Activated naive CD4-positive, alpha-beta T cell treated with anti-CD3 and anti-CD28 coated beads for 36 hours (primary cell): ENCODE measurements at places on chromosomes 2 and 18. TPM values are rescaled to one million over a fixed set of nuclear protein-coding genes. Genes with fewer than 3 reads are reported as not detected.

Gene CLHC1
- total RNA-seq, result 3.1 TPM

- DNase-seq, result no peak
Measured at GRCh38 chr18:58175122-58175785, 131.2 kb downstream of the NEDD4L start.

- DNase-seq, result no peak
Measured at GRCh38 chr2:118988706-118989105, 46.7 kb downstream of the MARCO start.

DNA sequence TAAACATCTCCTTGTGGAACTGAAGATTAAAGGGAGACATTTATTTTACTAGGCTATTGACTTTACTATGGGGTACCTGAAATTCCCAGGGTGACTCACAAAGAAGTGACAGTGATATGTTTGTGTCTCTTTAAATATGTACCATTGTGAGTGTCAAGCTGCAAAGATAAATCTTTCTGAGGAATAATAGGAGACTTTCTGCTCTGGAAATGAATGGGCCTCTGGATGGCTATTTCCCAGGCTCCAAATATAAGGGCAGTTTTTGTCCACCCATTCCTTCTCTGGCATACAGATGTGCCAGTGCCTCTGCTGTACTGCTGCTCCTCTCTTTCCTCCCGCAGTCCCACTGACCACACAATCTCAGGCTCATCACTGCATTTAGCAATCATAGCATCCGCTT lies 586.4 kb upstream of the CNTNAP5 start:
- no peak for DNase-seq

DNA sequence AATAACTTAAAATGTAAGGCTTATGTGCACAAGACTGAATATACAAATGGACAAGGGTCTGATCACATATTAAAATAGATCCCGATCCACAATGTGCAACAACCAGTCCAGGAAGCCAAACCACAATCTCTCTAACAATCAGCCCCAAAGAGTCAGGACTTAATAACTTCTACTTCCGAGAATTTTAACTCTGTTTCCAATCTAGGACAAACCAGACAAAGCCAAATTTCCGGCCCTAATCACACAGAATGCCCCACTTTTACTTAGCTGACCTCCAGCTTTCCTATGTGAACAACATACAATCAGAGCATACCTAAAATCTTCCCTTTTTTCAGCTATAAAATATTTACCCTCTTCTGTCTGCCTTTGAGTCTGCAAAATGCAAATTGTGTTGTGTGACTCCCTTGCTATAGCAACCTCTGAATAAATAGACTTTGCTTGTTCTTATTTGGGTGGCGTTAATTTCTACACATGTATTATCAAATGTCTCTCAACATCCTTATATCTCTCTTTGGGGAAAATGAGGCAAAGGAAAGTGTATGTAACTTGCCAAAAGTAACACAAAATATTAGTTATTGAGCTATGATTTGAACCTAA lies 381.9 kb upstream of the MC4R start:
- DNase-seq, result no peak
